ENCODE measurements at places on chromosomes 16 and 17. TPM values are rescaled to one million over a fixed set of nuclear protein-coding genes. Genes with fewer than 3 reads are reported as not detected.
A peak's percentile ranks its signal among the peaks of the same experiment; 100 is the strongest.

MIEN1 gene
- total RNA-seq = 53.2 TPM

KRT20 gene
- 837 TPM for total RNA-seq

TNS4 gene
- 2.1 TPM for total RNA-seq

RTN4RL1 gene
- not detected for total RNA-seq

CDH1 gene
- 424 TPM for total RNA-seq

GRCh38 chr17:41437769-41438168 lies 3.0 kb downstream of the KRT38 start:
- DNase-seq = no peak

DNA sequence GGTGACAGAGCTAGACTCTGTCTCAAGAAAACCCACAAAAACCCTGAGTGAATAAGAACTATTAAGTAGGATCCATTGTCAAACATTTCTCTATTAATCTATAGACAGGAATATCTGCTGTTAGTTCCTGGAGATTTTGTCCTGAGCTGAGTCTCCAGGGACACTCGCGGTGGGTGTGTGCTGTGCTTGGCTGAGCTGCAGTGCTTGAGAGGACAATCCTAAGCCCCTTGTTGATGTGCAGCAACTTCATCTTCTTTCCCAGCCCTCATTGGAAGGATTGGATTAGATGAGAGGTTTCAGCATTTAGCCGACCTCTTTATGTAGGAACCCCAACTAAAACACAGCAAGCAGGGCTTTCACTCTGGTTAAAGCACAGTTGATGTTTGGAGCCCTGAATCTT lies 33.3 kb downstream of the NDEL1 start:
- DNase-seq = no peak

GRCh38 chr17:36901506-36901905 lies 35.8 kb upstream of the LHX1 start:
- no peak for DNase-seq

DNA sequence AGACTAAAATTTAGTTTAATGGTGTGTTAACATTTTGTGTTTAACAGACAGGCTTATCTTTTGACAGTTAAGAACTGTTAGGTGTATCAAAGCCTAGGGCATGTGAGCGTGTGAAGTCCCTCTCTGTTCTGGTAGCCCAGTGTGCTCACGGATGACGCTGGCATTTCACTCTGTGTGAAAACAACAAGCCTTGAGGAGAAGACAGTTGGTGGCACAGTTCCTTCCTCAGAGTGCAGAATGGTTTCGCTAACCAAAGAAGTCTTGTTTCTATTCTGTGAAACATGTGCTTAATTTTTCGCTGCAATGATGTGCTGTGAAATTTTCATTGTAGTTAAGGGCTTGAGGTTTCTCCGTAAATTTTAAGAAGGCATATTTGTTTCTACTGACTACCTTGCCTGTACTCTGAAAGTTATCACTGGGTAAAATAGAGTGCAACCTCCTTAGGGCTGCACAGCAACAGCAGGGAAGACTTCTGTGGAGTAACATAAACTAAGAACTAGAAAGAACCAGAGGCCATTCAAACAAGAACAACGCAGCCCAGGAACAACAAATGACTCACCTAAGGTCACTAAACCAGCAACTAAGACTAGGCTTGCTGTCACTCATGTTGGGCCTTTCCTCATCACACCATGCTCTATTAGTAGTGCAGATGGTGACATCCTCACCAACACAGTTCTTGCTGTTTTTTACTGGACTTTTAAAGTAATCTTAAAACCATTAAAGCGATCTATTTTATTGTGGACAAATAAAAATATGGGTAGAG lies 33.4 kb downstream of the BRD7 start:
- DNase-seq = no peak

- no peak for DNase-seq
These were observed 13.3 kb upstream of the SLC6A4 start for GRCh38 chr17:30248786-30249185.

DNA sequence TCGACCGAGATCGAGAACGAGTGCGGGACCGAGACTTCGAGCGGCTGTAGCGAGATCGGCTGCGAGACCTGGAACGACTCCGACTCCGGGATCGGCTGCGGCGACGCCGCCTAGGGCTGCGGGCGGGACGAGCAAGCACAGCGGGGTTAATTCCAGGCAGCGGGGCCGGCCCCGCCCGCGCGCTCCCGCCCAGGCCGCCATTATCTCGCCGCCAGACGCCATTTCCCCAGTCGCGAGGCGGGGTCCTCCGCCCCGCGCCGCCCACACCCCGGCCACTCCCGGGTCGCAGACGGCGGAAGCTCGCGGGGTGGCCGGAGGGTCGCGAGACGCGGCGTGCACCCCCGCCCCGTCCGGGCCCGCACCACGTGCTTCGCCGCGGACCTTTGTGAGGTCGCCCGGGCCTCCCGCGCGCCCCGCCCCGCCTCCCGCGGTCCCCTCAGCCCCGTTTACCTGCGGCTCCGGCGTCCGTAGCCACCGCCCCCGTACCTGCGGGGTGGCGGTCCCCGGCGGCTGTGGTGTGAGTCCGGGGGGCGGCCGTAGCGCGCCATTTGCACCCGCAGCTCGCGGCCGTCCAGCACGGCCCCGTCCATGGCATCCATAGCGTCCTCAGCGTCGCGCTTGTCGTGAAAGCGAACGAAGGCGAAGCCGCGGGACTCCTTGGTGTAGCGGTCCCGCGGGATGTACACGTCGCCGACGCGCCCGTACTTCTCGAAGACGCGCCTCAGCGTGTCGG lies 616 bp downstream of the SRSF2 start:
- DNase-seq = peak; percentile 91

GRCh38 chr17:28008513-28008912 lies 34.0 kb upstream of the NLK start:
- DNase-seq = no peak

GRCh38 chr16:84562174-84562815 lies 55.6 kb downstream of the COTL1 start:
- DNase-seq = peak; percentile 43
